Brain (organoid and tissue), 16 donors: ENCODE measurements at places on chromosomes 3 and 15. TPM values are rescaled to one million over a fixed set of nuclear protein-coding genes. Genes with fewer than 3 reads are reported as not detected.

Gene KY
- 0.44 TPM for polyA plus RNA-seq

- no peak for DNase-seq
Measured at GRCh38 chr15:68733666-68734065, 87.0 kb downstream of the ANP32A start.

GRCh38 chr15:90701048-90701447, 16.1 kb upstream of the BLM start:
- DNase-seq: no peak

DNA sequence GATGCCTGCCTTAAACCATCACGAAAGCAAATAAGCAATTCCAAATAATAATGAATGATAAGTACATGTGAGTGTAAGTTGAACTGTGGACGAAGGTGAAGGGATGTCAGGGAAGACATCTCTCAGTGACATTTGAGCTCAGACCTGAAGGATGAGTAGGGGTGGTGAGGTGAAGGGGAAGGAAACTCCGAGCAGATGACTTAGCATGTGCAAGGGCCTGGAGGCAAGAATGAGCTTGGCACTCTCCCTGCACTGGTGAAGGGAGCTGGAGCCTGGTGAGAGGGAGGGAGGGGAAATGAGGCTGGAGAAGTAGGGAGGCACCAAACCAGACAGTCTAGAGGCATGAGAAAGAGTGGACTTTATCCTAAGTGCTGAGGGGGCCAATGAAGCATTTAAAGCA, 84.3 kb downstream of the MTHFS start:
- DNase-seq: no peak

Gene IL12A
- 0.34 TPM for polyA plus RNA-seq

Gene DLL4
- 6.8 TPM for polyA plus RNA-seq

DNA sequence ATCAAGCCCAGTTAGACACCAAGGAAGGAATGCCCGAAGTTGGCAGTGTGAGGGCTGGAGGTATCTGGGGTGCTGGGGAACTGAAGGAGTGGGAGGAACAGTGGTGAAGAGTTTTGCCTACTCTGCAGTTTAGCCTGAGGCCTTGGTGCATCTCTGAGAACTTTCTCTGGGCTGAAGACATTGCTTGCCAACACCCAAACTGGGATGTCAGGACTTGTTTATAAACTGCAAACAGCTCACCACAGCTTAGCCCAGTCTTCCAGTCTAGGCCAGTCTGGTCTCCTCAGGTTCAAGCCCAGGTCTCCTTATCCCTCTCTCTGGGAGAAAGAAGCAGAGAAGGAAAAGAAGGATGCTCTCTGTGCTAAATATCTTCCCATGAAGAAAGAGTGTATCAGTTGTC, 68.0 kb upstream of the BOC start:
- no peak for DNase-seq

GRCh38 chr3:123870033-123870432, 14.1 kb downstream of the MYLK start:
- no peak for DNase-seq

GRCh38 chr15:35854316-35854715, 308.4 kb upstream of the DPH6 start:
- DNase-seq: peak; percentile 44

Gene SLC51B
- polyA plus RNA-seq: 0.51 TPM

GRCh38 chr3:110900576-110900975, 171.0 kb upstream of the NECTIN3 start:
- DNase-seq: no peak

Gene CYP1A1
- 0.17 TPM for polyA plus RNA-seq

- DNase-seq: peak; percentile 88
Measured at GRCh38 chr3:150083655-150084042, 113.0 kb upstream of the PFN2 start.

DNA sequence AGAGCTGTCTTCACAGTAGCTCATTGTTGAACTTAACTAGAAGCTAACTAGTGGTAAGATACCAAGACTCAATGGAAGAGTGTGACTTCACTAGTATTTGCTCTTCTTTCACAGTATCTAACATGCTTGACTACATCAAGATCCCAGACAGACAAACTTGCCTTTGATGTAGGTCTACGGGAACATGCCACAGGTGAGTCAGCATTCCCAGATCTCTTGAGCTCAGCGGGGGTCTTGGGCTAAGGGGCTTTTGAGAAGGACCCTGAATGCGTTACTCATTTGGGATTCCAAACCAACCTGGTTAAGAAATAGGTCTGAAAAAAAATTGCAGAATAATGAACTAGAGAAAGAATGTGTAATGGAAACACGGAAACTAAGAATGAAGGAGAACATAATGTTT, 222.4 kb downstream of the RYR3 start:
- no peak for DNase-seq

DNA sequence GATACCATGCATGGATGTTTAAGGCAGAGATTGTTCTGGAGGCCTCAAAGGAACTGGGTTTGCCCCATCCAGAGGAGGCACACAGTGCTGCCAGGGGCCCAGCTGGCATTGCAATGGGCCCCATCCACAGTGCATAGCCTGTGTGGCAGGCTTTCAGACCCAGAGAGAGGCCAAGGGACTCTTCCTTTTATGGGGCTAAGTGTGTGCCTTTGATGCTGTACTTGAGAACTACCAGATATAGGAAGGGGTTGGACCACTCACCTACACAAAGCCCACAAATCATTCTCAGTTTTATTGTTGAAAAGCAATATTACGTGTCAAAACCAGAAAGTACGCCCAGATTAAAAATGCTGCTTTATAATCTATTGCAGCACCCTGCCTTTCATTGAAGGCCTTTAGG, 134.9 kb downstream of the EPHB1 start:
- no peak for DNase-seq

Gene RAD51
- 24.7 TPM for polyA plus RNA-seq

GRCh38 chr15:75815811-75816719, 27.2 kb upstream of the UBE2Q2 start:
- DNase-seq: no peak

- DNase-seq: no peak
Measured at GRCh38 chr3:5010706-5011554, 31.7 kb downstream of the BHLHE40 start.

DNA sequence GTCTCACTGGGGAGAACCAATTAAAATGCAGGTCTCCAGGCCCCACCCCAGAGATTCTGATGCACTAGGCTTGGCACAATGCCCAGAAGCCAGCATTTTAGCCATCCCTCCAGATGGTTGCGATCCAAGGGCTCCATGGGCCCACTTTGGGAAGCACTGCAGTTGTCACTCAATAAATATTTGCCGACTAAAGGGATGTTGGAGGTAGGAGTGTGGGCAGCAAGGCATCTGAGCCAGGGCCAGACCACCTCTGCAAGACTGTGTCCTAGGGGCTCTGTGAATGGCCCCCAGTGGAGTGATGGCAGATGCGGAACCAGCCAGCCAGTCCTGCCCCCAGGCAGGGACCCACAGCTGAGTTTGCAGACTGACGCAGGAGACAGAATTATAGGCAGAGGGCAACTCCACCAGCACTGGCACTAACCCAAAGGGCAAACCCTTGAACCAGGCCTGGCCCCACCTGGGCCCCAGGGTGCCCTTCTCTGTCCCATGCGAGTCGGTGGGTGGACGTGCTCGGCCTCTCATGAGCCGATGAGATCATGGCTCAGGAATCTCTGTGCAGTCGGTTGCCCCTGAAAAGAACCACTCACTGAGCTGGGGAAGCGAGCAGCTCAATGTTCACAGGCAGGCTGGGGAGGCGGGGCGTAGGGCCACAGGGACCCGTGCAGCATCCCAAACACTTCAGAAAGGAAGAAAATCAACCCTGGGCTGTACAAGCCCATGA, 49.7 kb downstream of the SEMA5B start:
- DNase-seq: peak; percentile 87

Gene SLC27A2
- polyA plus RNA-seq: 5.2 TPM

DNA sequence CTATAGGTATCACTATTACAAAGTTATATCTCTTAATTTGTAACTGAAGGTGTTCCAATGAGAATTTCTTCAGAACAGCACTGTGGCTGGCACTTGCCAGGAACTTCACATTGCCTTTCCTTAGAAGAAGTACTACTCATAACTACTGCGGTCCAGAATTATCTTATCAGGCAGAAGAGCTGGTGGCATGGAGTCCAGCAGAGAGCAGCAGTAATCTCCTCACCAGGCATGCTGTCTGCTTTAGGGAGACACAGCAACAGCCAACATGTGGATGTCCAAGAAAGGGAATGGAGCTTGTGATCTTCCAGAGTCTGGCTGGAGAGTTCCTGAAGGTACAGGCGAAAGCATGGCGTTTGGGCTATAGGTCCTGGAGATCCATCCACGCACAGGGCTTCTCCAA, 919.7 kb upstream of the NR2F2 start:
- no peak for DNase-seq

DNA sequence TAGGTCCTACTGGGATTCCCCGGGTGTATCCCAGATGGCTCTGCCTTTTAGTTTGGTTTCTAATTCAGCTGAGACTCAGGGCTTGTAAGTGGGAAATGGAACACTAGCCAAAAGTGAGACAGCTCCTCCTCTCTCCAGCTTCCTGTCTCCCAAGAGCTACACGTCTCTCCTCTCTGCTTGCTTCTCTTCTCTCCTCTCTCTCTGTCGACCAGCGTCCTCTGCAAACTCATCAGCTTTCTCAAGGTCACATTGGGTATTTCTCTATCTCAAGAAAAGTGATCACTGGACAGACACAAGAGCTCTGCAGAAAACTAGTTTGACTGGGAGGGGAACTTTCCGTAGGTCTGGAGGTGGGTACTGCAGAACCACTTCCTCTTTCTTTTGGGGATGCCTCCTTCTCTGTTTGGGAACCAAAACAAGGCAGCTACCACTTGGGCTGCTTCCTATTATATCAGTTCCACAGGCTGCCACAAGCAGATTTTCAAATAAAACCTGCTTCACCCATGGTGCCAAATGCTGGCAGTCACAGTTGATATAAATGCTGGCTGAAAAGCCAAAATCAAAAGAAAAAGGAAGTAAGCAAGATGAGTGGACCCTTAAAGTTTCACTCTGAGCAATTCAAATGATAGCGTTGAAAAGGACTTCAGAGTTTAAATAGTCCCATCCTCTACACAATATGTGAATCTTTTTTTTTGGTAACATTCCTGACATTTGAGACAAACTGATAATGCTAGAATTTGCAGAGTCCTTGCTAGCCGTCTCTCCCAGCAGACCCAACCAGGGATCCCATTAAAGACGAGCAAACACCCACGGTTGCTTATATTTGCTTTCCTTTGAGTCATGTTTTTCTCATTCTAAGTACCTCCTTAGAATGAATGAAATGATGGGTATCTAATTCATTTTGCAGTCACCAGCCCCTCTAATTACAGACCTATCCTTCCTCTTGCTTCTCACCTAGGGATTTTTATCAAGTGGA, 7.2 kb upstream of the DYNC1LI1 start:
- peak; percentile 87 for DNase-seq

DNA sequence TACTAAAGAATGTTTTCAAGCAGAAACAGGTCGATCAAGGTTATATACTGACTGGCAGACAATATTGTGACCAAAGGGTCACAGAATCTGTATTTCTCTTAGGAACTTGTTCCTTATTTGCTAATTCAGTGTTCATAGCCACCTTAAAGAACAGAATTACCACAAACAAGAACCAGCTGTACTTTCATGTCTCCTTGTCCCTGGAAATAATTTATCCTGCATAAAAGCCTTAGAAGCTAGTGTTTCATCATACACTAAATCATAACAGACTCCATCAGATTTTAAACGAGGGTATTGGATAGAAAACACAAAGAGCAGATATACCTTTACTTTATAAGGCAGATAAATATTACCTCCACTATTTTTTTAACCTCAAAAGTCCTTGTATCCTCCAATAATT, 6.4 kb downstream of the DNAJC19 start:
- no peak for DNase-seq

- no peak for DNase-seq
Measured at GRCh38 chr3:194007592-194008337, 128.2 kb upstream of the HES1 start.

DNA sequence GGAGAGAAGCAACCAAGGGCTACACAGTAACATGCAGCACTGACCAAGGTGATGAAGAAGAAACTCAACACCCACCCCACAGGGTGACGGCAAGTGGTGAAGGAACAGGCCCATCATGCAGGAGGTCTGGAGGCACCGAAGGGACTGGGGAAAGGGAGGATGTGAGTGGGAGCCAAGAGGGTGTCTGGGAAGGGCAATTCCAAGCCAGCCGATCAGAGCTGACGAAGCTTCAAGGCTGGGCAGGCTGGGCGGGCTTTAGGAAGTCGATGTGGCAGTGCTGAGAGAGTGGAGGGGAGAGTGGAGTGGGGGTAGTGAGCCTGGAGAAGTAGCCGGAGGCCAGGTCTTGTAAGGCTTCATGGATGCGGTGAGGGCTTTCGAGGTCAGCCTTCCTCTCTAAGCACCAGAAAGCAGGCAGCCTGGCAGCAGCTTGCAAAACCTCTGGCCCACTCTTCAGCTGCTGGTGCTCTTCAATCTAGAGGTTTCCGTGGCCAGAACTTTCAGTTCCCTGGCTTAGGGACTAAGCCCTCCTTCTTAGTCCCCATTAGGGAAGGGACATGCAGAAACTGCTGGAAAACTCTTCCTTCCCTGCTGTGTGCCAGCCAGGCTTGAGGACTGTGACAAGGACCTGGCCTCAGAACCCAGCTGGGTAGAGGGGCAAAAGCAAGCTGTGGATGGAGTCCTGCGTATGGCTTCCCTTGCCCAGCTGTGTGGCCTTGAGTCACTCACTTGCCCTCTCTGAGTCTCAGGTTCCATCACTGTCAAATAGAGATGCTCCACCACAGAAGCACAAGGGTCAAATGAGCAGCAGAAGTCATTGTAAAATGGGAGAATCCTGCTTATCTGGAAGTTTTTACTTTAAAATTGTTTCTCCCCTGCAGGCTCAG, 72.1 kb downstream of the TLE3 start:
- DNase-seq: no peak

DNA sequence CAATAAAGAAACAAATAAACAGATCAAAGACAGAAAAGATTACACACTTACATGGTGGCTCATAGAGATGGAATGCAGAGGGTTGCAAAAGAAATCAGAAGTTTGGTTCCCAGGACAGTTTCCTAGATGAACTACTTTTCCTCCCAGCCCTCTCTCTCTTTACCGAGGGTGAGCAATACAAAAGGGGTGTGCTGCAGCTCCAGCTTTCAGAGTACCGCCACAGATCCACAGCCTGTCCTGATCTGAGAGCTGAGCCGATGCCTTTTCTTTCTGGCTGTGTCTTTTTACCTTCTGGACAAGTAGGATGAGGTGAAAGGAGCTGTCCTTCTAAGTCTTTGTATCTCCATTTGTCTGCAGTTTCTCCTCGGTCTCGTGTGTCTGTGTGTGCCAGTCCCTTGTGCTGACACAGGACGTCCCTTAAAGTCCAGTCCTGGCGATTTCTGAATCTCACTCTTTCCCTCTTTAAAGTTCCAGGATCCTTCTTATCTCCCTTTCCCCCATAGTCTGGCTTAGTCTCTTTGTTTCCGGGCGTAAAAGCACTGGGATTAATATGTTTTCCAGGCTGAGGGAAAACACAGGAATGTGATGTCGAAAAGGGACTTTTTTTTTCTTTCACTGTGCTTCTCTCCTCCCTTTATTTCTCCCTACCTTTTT, 540 bp downstream of the CCDC80 start:
- no peak for DNase-seq

Gene EPHB3
- 17.0 TPM for polyA plus RNA-seq

Gene C3orf85
- not detected for polyA plus RNA-seq

GRCh38 chr3:159796226-159796625, 192.4 kb upstream of the IL12A start:
- DNase-seq: no peak

Gene CKMT1B
- 43.7 TPM for polyA plus RNA-seq

- DNase-seq: no peak
Measured at GRCh38 chr3:67622652-67623051, 31.8 kb downstream of the SUCLG2 start.

Gene TARS3
- polyA plus RNA-seq: 10.0 TPM

Gene ZMYND10
- polyA plus RNA-seq: 18.3 TPM

Gene SAMMSON
- polyA plus RNA-seq: not detected
